Stimulated activated CD8-positive, alpha-beta memory T cell treated with anti-CD3 and anti-CD28 coated beads, Interleukin-15, amount 100 ng/mL, for 48 hours (primary cell): ENCODE measurements at places on chromosomes 16 and 17.

- DNase-seq = no peak
Measured at GRCh38 chr16:81466356-81466980, 21.9 kb downstream of the CMIP start.

DNA sequence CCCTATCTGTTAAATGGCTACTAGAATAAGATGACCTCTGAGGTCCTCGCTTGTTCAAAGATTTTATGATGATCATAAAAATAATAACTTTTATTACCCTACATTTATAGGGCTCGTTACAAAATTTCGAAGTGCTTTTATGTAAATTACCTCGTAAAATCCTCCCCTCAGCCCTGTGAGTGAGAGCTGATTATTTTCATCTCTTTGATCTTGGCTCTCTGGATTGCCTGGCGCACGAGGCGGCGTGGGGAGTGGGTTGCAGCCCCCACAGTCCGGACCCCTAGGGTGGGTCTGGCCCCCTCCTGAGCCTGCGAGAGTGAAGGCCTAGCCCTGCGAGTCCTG is 1.6 kb downstream of the SDK2 start:
- no peak for DNase-seq

GRCh38 chr16:29710227-29711219 is 31.5 kb downstream of the QPRT start:
- peak; percentile 13 for DNase-seq

DNA sequence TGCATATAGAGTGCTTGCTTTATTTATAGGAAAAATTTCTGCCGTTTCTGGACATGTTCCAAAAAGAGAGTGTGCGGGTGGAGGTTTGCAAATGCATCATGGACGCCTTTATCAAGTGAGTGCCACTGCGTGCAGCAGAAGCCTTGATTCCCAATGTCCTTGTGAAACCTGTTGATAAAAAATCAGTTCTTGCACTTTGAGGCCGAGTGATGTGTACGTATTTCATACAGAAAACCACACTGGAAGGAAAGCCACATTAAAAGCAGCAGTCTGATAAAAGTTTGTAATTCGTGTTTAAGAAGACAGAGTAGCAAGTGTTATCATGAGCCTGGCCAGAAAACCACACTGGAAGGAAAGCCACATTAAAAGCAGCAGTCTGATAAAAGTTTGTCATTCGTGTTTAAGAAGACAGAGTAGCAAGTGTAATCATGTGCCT is 78.0 kb downstream of the KNOP1 start:
- DNase-seq = no peak

GRCh38 chr17:73562896-73563295 is 81.3 kb downstream of the SDK2 start:
- DNase-seq = no peak

GRCh38 chr17:46266656-46267544 is 28.0 kb upstream of the LRRC37A start:
- peak; percentile 81 for DNase-seq

DNA sequence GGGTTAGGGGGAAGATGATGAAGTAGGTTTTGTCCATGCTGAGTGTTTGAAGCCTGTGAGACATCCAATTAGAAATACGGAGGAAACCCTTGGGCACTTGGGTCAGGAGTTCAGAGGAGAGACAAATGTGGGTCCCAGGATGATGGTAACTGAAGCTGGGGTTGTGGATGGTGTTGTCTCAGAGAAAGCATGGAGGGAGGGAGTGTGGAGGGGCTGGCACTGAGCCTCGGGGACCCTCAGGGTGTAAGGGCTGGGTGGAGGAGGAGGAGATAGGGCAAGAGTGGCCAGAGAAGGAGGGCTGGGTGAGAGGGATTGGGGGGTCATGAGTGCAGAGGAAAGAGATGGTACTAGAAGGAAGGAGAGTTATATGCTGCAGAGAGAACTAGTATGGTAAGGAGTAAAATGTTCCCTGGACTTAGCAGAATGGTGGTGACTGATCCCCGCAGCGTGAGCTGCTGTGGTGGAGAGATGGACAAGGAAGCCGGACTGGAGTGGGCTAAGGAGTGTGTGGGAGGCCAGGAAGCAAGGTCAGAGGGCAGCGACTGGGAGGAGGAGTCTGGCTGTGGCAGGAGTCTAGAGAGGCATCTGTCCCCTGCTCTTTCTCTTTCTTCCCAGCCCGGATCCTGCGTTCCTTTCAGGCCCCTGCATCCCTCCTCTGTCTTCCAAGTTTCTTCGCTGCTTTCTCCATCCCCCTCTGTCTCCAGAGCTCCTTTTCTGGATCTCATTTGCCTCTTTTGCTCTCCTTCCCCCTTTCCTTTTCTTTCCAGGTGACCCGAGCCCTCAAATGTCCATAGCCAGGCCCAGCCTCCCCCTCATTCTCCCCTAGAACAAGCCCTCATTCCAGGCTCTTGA is 3.9 kb upstream of the COL1A1 start:
- no peak for DNase-seq

DNA sequence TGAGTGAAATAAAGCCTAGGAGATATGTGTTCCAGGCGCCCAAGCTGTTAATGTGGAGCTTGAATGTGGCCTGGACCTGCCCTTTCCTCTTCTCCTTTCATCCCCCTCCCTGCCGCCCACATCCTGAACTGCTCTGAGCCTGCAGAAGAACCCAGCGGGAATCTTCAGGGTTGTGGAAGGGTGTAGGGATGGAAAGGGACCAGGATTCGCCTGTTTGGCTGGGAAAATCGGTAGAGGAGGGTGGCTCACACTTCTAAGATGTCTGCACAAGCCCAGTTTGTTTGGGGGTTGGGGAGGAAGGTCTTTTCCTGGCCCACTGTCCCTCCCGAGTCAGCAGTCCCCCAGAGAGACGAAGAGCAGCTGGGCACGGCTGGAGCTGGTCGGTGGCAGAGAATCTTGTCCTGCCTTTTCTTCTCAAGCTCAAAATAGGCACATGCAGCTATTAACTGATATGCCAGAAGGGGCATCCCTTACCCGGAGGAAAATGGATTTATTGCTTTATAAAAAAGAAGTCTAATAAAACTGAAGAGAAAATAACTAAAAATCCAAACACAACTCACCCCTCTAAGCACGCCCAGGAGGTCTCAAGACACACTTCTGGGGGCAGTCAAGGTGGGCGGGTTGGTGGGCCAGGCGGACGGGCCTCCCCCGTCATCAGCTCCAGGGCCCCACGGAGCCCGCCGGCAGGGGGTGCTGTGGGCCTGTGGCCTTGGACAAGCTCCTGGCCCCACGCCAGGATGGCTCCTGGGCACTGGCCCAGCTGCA is 11.5 kb upstream of the PITPNA start:
- DNase-seq = peak; percentile 61

DNA sequence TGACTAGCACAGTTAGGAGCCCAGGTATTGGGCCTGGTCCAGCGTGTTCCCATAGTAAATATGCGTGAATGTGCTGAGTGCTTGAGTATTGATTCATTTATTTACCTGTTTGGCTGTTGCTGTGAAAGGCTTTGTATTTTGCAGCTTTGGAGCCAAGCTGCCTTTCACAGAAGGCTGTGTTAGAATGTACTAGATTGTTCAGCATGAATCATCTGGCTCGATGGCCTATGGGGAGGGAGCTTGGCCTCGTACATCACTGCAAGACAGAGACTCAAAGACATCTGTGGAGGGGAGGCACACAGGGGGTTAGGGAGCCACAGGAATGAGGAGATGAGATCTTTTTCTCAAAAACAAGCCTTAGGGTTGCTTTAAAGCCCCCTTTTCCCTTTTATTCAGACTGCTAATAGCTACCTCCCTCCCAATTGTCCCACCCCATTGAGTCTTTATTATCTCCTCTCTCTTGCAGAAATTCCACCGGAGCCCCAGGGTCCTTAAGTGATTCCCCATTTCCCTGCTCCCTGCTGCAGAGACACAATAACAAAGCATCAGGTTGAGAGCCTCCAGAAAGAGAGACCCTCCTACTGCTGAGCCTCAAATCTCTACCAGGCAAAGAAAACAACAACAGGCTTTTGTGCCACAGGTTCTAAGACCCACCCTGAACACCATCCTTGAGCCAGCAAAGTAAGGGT is 307.2 kb downstream of the ABCC12 start:
- no peak for DNase-seq

- DNase-seq = no peak
Measured at GRCh38 chr17:44529864-44530263, 26.7 kb upstream of the GPATCH8 start.

DNA sequence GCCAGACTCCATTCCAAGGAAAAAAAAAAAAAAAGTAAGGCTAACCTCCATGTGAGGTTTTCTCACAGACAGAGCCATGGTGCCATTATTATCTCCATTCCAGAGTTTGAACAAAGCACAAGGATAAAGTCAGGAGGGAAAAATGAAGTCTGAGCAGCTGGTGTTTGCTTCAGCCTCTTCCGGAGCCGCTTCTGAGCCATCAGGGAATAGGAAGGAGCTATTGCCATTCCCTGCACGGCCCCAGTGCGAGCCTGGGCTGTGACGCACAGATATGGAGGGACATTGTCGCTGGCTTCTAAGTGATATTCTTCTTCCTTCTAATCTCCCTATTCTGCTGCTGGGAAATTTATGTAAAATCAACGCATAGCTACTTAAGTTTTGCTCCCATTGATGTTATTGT is 69.5 kb upstream of the PIRT start:
- no peak for DNase-seq

DNA sequence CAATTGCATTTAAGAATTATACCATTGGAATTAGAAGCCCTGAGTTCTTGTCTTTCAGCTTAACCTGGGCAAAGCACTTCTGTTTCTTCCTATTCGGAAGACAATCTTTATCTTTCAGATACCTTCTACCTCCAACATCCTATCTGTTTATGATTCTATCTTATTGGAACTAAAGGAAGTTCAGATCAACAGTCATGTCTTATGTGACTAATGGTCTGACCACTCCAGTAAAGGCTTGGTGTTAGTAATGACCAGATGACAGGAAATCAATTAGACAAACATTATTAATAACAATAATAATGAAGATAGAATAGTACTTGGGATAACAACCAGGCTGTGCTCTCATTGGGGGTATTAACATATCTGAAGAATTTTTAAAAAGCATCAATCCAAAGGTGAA is 11.3 kb downstream of the HS3ST3A1 start:
- no peak for DNase-seq

DNA sequence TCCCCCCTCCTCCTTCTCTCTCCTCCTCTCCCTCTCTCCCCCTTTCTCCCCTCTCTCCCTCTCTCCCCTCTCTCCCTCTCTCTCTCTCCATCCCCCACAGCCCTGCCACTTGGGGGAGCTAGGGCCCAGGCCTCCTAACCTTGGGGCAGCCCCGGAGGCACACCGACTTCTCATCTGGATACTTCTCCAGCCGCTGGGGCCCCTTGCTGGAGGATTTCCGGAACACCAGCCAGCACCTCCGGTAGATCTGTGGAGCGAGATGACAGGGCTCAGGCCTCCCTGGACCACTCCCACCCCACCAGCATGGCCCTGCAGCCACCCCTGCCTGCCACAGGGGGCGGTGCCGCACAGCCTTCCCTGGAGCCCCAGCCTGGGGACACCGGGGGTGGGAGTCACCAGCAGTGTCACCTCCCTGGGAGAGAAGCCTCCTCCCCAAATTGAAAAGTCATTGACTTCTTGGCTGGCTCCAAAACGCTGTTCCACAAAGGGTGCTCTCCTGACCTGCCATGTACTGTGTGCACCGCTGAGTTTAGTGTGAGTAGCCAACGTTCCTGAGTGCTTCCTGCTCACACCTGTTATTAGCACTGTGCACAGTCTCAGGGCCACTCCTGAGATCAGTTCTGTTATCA is 10.5 kb downstream of the DOK4 start:
- peak; percentile 72 for DNase-seq

GRCh38 chr16:12079412-12079965 is 103.0 kb downstream of the SNX29 start:
- no peak for DNase-seq

- no peak for DNase-seq
Measured at GRCh38 chr16:64391063-64391600, 730.7 kb downstream of the CDH11 start.

- DNase-seq = no peak
Measured at GRCh38 chr17:514584-514983, 162.0 kb upstream of the RPH3AL start.

DNA sequence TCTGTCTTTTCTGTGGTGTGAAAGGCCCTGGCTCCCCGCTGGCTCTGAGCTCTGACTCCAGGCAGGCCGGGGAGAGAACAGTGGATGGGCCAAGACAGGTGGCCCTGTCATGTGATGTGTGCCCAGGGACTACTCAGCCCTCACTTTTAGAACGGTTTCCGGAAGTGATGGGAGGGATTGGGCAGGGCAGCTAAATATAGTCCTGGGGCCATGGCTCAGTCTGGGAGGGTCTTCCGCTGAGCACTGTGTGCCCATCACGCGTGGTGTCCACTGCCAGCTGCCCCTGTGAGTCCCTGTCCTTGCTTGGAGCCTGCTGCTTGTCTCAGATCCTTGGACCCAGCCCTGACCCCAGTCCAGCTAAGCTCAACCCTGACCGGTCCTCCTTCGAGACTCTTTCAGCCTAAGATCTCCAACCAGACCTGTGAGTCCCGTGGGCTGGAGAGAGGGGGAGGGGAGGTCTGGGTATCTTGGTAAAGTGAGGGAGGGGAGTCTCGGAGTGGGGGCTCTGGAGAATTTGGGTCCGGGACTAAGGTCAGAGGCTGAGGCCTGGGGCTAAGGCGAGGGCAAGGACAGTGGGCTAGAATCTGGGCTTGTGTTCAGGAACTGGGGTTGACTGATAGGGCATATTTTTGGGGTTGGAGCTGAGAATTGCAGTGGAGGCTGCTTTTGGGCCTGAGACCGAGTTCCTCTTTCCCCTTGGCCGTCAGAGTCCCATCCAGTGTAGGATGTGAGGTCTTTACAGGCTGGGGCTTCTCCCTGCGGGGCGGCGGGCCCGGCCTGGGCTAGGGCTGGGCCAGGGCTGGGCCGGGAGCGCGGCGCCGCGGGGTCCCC is at the start of gene TRIM72:
Gene TRIM72, plus strand, starts transcription at position 243 of the 831 bp plus-strand sequence. CDS start 620 bp downstream, outside the sequence.
- DNase-seq = no peak

DNA sequence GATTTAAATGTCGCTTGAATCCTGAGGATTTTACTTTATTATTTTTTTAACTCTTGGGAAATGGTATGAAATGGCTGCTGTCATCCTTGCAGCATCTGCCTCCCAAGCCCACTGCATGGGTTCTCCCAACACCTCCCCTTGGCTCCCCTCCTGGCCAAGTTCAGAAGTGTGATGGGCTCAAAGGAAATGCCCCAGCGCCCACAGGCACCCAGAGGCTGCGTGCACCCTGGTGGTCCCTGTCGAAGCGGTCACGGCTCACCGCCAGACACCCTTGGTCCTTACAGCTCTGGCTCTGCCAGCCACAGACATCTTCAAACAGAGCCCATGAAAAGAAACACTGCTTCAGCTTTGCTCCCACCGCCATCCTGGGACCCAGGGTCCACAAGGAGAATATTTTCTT is 334.7 kb downstream of the SOX9 start:
- no peak for DNase-seq
